ENCODE measurements at places on chromosomes 5 and 9. TPM values are rescaled to one million over a fixed set of nuclear protein-coding genes. Genes with fewer than 3 reads are reported as not detected.

- no peak for DNase-seq
Observed at GRCh38 chr5:73282383-73282782, 109.4 kb downstream of the TMEM174 start.

- DNase-seq, result no peak
Observed at GRCh38 chr5:114524221-114524620, 162.4 kb downstream of the KCNN2 start.

GRCh38 chr9:120886490-120886967, 9.5 kb upstream of the PHF19 start:
- peak; percentile 62 for DNase-seq

Gene DAB2IP
- 60.9 TPM for total RNA-seq
